ENCODE measurements at places on chromosomes 4 and X.

DNA sequence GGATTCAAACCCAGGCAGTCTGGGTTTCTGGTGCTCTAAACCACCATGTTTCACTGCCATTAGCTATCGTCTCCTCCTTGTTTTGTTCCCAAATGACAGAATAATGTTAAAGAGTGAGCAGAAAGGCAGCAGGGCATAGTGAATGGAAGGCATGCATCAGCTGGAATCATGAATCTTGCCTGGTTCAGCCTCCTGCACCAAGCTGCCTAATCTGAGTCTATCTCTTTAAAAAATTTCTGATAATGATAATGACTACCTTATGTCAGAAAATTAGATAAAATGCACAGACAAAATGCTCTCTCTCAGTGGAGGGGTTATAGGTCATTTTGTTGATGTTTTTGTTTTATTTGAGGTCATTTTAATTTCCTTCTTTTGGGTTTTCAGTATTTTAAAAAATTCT is 187.4 kb downstream of the RASL11B start:
- no peak for DNase-seq

- no peak for DNase-seq
Measured at GRCh38 chr4:62004881-62005280, 804.8 kb downstream of the ADGRL3 start.

GRCh38 chrX:11757719-11758399 is at the start of gene MSL3:
Gene MSL3, plus strand, starts transcription at chrX:11758237. Its CDS starts 27 bp downstream, at chrX:11758264.
- no peak for DNase-seq

DNA sequence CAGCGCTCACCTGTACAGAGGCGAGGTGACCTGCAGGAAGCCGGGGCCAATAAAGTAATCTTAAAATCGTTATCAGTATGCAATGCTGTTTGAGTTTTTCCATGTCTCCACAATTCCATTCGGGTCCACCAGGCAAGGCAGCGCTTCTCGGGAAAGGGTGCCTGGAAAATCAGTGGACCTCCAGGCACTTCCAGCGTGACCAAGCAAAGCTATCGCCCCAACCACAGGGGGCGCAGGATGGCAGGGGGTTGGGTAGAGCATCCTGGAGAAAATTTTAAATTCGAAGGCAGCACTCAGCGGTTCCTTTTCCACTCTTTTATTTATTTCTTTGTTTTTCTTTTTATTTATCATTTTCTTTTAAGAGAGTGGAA is 5.4 kb upstream of the SOX3 start:
- DNase-seq, result no peak

DNA sequence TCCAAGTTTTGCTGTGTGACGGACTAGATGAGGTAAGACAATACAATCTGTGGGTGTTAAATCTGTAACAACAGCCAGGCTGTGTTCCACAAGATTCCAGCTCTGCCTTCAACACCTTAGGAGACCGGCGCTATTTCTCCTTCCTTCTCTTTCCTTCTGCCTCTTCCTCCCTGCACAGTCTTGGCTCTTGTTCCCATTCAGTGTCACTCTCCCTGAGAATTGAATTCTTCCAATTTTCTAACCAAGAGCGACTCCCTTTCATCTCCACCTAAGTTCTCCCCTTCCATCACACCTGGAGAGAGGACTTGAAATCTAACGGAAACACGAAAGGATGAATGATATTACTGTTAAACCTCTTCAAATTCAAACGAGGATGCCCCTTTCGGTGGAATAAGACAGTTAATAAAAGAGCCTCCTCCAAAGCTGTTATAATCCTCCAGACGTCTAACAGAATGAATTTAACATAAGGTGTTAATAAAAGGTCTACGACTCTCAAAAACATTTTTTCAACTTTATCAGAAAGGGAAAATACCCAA is 2.7 kb downstream of the EPHA5 start:
- no peak for DNase-seq

GRCh38 chrX:105894721-105895120 is 72.4 kb downstream of the NRK start:
- no peak for DNase-seq

DNA sequence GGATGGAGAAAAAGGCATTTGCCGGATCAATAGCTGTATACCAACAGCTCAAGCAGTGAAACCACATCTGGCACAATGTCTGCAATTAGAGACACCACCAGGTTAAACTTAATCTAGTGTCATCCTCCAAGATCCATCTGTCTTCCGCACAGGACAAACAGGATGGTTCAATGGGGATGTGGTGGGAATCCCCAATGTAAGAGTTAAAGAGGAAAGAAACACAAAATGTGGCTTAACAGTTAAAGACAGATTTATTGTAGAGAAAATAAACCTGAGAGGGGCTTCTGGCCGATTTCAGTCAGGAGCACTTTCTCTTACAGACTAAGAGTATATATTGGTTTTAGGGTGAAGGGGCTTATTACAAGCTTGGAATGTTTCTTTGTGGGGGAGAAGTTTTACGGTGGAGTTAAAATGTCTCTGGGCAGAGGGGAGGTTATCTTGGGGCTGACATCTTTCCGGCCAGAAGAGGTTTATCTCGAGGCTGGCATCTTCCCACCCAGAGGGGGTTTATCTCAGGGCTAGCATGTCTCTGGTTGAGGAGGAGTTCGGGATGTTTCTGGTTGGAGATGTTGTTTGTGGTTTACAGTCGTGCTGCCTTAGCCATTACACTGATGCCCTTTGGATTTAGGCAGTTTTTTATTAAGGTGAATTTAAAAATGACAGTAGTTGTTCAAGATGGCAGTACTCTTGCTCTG is 61.7 kb downstream of the KANTR start:
- no peak for DNase-seq

GRCh38 chr4:38805530-38806145 is 1.0 kb upstream of the TLR1 start:
- no peak for DNase-seq

DNA sequence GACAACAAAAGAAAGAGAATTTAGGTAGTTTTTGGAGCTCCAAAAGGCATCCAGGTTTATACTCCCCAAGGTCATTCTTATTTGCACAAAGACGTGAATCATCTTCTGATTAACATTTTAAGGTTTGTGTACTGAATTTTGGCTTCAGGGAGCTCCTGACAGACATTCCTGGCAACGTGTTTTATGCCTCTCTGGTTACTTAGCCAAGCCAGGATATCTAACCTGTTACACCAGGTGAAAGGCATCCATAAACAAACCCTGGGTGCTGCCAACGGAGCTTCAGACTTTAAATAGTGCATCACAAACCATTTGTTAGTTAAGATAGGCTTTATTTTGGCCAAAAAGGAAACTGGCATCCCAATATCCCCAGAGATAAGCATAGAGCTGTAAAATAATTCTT is 997.3 kb downstream of the ARAP2 start:
- DNase-seq, result no peak

GRCh38 chr4:72394012-72394663 is 174.9 kb downstream of the ADAMTS3 start:
- no peak for DNase-seq

GRCh38 chr4:148787831-148788477 is 345.7 kb upstream of the NR3C2 start:
- no peak for DNase-seq

GRCh38 chrX:50088645-50089044 is 112.2 kb downstream of the AKAP4 start:
- no peak for DNase-seq

DNA sequence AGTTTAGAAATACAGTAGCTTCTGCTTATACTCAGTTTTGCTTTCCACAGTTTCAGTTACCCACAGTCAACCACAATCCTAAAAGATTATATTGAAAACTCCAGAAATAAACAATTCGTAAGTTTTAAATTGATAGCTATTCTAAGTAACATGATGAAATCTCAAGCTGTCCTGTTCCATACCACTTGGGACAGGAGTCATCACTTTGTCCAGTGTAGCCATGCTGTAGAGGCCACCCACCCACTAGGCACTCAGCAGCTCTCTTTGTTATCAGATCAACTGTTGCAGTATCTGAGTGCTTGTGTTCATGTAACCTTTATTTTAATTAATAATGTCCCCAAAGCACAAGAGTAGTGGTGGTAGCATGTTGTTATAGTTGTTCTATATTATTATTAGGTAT is 117.5 kb upstream of the IQCM start:
- DNase-seq, result no peak

DNA sequence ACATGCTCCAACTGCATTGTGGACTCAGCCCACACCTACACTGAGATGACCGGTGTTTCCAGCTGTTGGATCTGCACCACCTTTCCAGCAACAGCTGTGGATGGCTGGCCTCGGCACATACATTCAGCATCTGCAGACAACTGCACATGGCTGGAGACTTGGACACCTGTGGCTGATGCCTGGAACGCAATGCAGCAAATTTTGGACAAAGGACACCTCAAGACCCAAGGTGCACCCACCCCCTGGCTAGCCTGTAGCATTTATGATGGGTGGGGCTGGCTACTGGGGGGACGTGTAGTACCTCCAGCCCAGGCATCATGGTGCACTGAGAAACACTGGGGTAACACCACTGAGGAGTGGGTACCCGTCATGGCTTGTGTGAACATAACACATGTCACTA is 57.3 kb upstream of the CCDC149 start:
- no peak for DNase-seq

- DNase-seq, result no peak
Measured at GRCh38 chr4:138251938-138252337, 9.8 kb upstream of the SLC7A11 start.

DNA sequence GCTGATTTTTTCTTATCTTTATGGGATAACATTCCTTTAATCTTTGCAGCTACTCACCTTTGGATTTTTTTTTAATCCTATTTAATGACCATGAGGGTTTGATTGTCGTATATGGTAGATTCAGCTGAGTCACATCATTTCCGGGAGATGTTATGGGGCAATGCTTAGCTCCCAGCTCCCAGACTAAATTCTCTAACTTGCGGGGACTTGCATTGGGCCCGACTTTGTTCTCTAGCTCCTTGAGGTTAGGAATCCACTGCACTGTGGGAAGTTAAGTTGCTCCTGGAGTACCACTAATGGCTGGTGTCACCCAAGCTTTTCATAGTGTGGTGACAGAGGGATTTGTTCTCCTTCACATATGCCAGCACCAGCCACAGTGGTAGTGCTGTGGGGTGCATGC is 287.4 kb downstream of the TECRL start:
- no peak for DNase-seq

DNA sequence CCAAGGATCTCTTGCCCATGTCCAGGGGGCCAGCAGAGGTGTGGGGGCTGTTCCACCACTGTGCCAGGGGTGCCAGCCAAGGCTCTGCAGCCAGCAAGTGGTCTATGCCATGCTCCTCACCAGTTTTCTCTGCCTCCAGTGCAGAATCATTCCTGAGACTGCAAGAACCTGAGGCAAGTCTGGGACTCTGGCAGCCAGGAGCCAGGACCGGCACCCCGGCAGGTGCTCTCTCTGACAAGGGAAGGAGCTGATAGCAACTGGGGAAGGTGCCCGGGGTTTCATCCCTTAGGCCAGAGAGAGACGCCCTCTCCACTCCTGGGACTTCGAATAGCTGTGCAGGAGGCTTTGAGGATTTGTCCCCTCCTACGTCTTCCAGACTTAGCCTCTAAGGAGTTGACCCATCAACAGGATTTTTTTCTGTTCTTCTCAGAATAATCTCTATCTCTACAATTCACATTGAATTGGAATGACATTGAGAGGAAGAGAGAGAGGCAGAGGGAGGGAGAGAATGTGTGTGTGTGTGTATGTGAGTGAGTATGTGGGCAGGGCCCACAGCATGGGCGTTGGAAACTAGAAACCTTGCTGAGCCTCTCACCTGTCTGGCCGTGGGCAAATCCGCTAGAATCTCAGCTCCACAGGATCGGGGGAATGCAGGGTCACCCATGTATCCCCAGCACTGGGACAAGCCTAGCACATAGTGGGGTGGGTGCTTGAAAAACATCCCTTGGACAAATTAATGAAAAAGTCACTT is 74.5 kb upstream of the AFAP1 start:
- no peak for DNase-seq

DNA sequence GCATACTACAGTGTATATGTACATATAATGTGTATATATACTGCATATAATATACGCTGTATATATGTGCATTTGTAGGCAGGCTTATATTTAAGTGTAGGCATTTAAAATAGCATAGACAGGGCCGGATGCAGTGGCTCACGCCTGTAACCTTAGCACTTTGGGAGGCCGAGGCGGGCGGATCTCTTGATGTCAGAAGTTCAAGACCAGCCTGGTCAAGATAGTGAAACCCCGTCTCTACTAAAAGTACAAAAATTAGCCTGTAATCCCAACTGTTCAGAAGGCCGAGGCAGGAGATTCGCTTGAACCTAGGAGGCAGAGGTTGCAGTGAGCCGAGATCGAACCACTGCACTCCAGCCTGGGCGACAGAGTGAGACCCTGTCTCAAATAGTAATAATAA is 78.4 kb downstream of the JAKMIP1 start:
- DNase-seq, result no peak

DNA sequence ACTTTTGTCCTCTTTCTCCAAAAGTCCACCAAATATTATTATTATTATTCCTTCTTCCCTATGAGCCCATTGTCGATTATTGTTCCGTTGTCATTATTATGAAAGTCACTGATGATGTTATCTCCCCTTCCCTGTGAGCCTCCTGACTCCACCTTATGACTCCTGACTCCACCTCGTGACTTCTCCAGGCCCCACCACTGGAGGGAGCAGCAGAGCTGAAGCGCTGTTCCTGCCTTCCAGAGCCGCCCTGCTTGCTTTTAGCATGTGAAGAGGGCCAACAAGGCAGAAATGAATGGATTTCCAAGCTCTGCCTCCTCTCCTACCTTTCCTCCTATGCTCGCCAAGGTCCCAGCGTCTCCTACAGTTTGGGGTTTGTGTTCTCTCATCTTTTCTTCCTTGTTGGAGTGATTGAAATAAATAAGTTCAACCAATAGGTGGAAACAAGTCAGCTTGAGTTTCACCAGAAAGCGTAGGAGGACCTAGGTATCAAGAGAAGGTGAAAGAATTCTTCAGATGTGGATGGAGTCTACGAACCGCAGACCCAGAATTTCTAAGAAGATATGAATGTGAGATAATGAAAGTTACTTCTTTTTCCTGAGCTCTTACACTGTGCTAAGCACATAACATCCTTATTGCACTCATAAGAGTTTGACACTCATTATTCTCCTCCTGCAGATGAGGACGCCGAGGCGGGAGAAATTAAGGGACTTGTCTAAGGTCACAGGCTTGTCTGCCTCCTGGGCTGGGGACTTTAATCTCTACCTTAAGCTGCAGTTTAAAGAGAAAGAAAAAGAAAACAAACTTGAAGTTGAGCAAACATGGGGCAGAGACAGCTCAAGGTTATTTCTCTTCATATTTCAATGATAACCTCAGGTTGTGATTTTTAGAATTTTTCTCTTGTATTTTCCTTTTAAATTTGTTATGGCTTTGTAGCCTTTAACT is 26.1 kb downstream of the IGSF1 start:
- DNase-seq, result no peak

- no peak for DNase-seq
Measured at GRCh38 chr4:105451346-105451745, 22.5 kb downstream of the PPA2 start.

DNA sequence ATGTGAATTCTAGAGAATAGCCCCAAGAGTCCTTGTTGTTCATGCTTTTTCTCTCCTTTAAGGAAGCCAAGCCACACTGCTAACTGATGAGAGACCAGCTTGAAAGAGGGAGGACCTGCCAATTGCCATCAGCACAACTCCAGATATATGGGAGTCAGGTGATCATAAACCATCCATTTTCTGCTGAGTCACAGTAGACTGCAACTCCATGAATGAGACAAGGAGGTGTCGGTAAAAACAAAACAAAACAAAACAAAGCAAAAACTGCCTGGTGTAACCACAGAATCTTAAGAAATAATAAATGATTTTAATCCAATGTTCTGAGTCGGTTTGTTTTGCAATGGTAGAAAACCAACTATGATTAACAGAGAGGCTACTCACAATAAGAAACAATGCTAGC is 837.3 kb downstream of the PCDH7 start:
- no peak for DNase-seq

- no peak for DNase-seq
Measured at GRCh38 chrX:56000174-56000573, 232.0 kb upstream of the KLF8 start.

All from activated CD4-positive, alpha-beta T cell treated with anti-CD3 and anti-CD28 coated beads, Interleukin-2, amount 50 U/mL, for 24 hours (primary cell).